C1 segment of cervical spinal cord (tissue), 14 donors: ENCODE measurements at places on chromosomes 2 and 18.

DNA sequence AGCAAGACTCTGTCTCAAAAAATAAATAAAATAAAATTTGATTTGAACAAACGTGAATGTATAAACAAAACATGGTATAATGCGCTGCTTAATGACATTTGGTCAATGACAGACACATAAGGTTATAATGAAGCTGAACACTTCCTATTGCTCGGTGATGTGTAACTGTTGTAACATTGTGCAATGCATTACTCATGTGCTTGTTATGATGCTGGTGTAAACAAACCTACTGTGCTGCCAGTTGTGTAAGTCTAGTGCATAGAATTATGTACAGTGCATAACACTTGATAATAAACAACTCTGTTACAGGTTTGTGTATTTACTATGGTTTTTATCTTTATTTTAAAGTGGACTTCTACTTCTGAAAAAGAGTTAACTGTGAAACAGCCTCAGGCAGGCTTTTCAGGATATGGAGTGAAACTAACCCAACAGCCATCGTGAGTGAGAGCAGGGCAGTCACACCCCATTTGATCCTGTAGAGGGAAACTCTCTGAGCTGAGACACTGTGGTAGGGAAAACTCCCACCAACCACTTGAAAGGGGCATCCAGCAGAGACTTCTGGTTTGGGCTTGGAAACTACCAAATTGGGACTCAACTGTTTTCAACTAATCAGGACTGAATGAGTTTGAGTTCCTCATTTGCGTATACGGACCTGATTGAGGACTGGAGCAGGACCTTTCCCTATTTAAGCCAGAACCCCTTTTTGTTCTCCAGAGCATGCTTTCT, 8.7 kb upstream of the RPRD1A start:
- DNase-seq: no peak

GRCh38 chr2:191066919-191067233, 52.9 kb upstream of the STAT1 start:
- DNase-seq: no peak

GRCh38 chr2:37635504-37636380, 35.7 kb downstream of the CDC42EP3 start:
- no peak for DNase-seq

GRCh38 chr2:228613133-228613850, 431.8 kb upstream of the SPHKAP start:
- DNase-seq: no peak

DNA sequence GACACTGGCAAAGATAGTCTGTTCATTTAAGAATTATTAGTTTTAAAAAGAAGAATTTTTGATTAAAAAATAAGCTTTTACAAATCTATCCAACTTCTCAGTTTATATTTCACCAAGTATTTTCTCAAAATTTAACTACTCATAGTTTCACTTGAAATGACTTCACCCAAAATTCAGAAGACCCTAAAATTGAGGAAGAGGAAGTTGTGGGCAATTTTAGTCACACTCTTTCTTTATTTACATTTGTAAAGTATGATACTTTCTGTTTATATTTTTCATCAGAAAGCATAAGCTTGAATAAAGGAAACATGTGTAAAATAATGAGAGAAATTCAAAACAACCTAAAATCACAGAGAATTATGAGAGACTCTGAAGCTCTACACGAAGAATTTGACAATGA, 278.8 kb upstream of the MEIS1 start:
- DNase-seq: no peak

DNA sequence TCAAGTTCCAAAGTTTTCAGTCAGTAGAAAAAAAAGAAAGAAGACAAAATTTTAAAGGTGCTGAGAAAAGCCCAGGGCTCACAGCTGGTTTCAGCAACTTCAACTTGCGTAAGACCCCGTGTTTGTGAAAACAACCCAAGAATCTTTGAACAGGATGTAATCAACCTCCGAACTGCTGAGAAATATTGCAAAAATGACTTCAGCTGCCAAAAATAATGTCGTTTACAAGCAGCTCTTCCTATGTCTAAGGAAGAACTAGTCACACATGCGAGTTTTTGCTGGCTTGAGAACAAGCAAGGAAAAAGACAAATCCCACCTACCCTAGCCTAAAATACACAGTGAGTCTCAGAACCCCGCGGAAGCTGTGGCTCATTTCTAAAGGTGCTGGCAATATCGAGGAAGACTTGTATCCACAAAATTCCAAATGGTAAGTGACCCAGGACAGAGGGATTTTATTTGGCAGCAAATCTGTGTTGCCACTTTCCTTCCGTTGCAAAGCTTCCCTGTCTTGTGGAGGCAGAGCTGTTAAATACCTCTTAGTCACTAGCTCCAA, 59.8 kb upstream of the SLC8A1 start:
- no peak for DNase-seq

GRCh38 chr18:63113899-63114565, 205.5 kb downstream of the BCL2 start:
- no peak for DNase-seq

- no peak for DNase-seq
These were observed 53.1 kb downstream of the ACOXL start for GRCh38 chr2:110785439-110785838.

DNA sequence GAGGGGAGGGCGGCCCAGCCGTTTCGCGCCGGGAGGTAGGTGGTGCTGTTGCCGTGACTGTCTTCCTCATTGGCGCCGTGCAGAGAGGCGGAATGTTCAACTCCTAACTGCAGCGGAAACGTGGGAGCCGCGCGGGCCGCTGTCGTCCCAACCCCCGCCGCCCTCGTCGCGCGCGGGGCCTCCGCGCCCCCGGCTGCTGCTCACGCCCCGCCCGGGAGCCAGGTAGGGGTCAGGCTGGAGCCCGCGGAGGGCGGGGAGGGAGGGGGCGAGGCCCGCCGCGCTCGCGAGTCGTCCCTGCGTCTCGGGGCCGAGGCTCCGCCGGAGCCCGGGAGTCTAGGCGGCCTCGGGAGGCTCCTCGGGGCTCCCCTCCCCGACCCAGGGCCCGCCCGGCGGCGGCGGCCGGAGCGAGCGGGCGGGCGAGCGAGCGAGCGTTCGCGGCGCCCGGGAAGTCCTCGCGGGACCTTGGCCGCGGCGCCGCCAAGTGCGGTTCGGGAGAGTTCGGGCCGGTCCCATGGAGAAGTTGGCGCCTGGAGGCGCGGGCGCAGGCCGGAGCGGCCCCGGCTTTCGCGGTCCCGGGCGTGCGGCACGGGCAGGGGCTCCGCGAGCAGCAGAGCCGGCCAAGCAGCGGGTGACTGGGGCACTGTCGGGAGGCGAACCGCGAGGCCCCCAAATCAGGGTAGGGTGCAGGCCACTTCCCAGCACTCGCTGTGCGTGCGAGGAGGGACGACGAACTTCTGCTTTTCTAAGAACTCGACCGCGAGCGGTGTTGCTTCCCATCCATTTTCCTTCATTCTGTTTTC, at the start of gene MAP3K20:
MAP3K20 (plus strand) TSS at position 66 of the 800 bp plus-strand sequence. CDS start 15,186 bp downstream, outside the sequence.
- peak; percentile 59 for DNase-seq

DNA sequence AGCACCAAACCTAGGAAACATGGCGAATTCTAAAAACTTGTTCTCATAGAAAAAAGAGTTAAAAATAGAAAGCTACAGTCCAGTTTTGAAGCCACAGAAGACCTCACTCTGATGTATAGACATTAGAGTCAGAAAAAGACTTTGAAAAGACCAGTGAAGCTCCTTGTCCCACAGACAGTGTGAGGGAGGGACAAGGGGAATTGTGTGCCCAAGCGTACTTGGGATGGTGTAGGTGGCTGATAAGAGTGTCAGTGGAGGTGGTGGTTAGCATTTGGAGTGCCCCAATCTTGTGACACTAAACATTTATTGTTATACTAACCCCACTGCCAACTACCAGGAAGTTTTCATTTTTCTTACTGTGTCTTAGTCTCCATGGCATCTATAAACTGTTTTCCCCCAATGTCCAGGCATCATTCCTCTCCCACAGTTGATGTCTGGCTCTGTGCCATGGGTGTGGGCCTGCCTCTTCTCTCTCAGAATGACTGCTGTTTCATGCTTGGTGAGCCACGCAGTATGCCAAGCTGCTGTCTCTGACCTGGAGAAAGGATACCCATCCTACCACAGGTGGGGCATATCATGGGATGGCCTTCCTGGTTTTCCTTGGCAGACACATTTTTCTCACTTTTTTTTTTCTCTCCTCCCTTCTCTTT, 161.4 kb downstream of the RPIA start:
- no peak for DNase-seq

DNA sequence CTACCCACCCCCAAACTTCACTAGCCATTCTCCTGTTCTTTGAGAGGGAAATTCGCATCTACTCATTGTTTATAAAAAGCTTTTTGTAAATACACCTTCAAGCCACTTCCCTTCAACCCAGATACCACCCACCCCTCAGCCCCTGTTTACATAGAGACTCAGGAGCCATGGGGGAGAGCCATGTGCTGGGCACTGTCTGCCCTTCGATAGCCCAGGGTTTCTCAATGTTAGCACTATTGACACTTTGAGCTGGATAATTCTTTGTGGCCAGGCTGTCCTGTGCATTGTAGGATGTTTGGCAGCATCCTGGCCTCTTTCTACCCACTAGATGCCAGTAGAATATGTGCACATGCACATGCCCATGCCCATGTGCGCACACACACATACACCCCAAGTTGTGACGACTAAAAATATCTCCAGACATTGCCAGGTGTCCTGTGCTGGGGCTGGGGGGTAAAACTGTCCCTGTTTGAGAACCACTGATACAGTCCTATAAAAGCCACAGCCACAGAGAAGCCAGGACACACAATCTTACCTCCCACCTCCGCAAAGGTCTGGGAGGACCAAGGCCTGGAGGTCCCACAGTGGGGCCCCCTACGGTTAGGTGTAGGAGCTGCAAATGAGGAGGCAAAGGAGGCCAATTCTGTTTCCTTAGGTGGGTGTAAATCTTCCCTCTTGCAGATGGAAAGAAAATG, 44.5 kb upstream of the ASPRV1 start:
- DNase-seq: no peak

GRCh38 chr18:55256226-55256928, 297.1 kb upstream of the CCDC68 start:
- no peak for DNase-seq

DNA sequence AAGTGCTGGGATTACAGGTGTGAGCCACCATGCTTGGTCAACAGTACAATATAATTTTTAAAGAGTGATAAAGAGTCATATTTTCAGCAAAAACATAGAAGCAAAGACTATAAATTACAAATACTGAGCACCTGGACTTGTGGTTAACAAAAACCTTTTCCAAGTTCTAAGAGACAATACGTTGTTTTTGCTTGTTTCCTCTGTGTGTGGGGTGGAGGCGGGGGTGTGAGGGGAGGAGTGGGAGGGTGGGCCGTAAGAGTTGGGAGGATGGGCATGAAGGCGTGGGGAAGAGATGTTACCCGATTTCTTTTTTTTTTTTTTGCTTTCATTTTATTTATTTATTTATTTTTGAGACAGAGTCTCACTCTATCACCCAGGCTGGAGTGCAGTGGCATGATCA, 78.0 kb upstream of the WIPF1 start:
- DNase-seq: no peak

DNA sequence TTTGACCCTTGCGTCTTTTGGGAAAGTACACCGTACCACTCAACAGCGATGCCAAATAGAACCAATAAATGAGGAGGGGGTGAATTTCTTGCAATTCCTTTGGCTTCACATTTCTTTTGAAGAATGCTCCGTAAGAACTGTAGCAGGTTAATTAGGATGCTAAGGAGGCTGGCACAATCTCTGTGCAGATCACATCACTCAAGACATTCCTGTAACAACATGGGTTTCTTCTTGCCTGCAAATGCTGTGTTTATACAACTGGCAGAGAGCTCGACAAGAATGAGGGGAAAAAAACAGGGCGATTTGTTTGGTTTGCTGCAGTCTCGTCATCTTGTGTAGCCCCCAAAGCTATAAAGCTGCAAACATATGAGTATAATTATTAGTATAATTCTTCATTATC, 424.8 kb upstream of the DCC start:
- no peak for DNase-seq

- no peak for DNase-seq
These were observed 12.4 kb downstream of the TFCP2L1 start for GRCh38 chr2:121272596-121272995.

GRCh38 chr2:79750321-79750720, 237.5 kb downstream of the CTNNA2 start:
- no peak for DNase-seq

GRCh38 chr2:88187927-88188326, 17.8 kb downstream of the THNSL2 start:
- no peak for DNase-seq

DNA sequence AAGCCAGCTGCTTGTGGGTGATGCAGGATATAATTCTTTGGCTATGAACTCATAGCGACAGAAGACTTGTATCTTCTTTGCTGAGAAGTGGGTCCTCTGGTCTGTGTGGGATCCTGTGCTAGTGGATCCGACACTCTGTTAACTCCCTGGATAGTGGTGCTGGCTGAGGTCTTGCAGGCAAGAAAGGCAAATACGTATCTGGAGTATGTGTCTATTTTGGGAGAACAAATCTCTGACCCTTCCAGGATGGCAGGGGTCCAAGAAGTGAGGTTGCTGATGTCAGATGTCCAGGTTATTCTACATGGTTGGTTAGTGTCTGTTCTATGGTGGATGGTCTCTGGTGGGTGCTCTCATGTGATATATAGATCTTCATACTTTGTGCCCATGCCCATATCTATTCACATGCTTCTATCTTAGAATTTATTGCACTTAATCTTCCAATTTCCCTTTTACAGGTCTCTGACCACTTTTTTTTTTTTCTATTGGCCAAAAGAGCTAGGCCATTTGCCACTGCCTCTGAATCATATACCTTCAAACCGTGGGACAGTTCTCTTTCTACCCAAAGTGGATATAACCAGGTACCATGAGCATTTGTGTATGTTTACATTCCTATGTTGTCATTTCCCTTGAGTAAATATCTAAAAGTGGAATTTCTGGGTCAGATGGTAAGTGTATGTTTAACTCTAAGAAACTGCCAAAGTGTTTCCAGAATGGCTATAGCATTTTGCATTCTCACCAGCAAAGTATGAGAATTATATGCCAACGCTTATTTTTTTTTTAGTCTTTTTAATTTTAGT, 45.1 kb upstream of the RBMS1 start:
- DNase-seq: no peak

DNA sequence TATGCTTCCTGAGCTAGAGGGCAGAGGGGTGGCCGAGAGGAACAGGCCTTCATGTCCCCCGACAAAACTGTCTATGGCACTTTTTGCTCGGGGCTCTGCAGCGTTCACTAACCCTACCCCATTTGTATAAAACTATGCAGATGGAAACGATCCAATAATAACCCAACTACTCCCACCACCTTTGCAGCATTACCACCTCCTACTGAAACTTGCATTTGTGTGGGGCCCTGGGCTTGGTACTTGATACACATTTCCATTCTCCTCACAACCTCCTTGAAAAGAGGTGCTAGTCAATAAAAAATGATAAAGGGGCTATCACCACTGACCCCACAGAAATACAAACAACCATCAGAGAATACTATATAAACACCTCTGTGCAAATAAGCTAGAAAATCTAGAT, 63.5 kb upstream of the FOSL2 start:
- no peak for DNase-seq

- no peak for DNase-seq
These were observed 122.9 kb upstream of the ACVR1C start for GRCh38 chr2:157751462-157752058.

GRCh38 chr2:21486445-21486844, 362.7 kb downstream of the TDRD15 start:
- no peak for DNase-seq

- no peak for DNase-seq
These were observed 514.4 kb upstream of the HS6ST1 start for GRCh38 chr2:128832946-128833663.
